ENCODE measurements at places on chromosomes 11 and 22. TPM values are rescaled to one million over a fixed set of nuclear protein-coding genes. Genes with fewer than 3 reads are reported as not detected.

The UPK3A gene
- total RNA-seq: not detected

The FAT3 gene
- 291 TPM for total RNA-seq

The C11orf86 gene
- total RNA-seq: not detected

The MAP6 gene
- 137 TPM for total RNA-seq

All from parietal lobe (tissue), 2 donors.